ENCODE measurements at places on chromosomes 3 and 15.

DNA sequence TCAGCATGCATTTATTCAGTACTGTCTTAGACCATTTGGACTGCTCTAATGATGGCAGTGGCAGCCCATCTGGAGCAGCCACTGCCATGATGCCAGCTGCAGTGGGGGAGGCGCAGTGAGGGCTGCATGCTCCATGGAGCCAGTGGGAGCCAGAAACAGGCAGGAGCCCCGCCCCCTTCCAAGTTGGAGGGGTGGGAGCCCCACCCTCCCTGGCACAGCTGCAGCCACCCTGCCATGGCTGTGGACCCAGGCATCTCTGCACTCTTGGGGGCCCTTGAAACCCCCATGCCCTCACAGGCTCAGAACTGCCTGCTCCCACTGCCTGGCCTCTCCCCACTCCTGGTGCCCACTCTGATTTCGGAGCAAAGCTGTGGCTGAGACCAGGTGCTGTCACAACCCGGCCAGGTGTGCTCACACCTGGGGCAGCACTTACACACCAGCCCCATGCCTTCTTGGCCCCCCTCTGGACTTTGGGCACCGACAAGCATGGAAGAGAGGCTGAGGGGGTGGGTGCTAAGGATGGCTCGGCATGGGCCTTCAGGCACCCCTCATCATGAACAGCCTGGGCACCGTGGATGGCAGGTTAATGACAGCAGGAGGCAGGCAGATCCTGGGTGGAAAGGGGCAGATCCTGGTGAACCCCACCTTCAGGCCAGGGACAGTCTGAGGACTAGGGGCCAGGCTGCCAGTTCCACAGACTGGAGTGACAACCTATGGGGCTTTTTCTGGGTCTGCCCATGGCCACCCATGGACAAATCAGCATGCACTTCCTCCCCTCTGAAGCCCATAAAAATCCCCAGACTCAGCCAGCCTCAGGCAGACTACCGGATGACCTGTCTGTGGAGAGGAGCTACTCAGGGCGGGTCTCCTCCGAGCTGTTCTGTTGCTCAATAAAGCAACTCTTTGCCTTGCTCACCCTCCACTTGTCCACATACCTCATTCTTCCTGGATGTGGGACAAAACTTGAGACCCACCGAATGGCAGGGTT, 18.3 kb downstream of the TBC1D21 start:
- DNase-seq = no peak

DNA sequence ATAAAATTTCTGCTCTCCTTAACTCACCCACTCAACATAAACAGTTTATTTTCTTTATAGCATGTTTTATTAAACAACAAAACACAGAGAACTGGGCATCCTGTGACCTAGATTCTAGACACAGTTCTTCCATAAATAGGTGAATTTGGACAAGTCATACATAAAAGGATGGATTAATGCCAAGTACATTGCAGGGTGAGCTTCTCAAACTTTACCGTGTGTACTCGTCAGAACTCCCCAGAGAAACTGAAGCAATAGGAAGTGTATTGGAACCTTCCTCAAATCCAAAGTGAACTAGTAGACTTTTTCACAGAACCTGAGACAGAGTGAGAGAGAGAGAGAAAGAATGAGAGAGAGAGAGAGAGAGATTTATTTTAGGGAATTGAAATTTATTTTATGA, 139.7 kb downstream of the CD47 start:
- DNase-seq = no peak

DNA sequence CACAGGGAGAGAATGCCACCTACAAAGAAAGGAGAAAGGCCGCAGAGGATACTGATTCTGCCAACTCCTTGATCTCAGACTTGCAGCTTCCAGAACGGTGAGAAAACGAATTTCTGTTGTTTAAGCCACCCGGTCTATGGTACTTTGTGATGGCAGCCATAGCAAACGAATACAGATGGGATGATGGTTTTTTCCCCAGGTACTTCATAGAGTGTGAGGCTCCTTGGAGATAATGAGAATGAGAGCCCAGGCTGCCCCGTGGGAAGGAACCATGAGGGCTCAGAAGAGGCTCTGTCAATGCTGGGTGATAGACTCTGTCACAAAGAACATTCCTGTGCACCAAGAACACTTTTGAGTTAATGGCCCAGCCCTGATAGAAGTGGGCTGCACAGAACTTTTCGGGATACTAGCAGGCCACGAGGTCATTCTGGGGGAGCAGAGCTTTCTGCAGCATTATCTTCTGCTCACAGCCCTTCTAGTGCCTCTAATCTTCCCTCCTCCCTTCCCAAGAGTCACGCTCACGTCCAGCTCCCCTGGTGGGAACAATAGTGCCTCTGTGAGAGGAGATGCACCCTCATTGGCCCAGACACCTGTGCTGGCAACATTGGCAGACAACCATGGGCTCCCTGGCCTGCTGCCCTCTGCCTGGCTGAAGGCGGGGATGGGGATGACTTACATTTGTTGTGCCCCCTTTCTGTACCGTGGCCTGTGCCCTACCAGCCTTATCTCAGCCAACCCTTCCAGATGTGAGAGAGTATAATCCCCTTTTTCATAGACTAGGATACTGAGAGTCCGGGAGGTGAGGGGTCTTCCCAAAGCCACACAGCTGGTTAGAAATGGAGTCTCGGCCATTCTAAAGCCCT, 5.2 kb upstream of the RLBP1 start:
- no peak for DNase-seq

- no peak for DNase-seq
Observed at GRCh38 chr3:49790626-49791411, 4.5 kb upstream of the IP6K1 start.

- DNase-seq = no peak
Observed at GRCh38 chr3:49869525-49870126, at the start of gene CAMKV. Gene CAMKV, minus strand, starts transcription at chr3:49869906. Its CDS starts 7,518 bp downstream, at chr3:49862388.

GRCh38 chr15:69565066-69565655, 112.5 kb downstream of the RPLP1 start:
- no peak for DNase-seq

DNA sequence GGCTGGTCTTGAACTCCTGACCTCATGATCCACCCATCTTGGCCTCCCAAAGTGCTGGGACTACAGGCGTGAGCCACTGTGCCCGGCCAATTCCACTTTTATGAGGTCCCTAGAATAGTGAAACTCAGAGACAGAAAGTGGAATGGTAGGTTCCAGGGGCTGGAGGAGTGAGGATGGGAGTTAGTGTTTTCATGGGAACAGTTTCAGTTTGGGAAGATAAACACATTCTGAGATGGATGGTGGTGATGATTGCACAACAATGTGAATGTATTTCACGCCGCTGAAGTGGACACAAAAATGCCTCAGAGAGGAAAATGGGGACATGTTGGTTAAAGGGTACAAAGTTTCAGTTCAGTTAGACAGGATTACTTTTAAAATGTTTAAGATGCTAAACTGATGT, 22.5 kb upstream of the HDAC11 start:
- no peak for DNase-seq

GRCh38 chr3:105195260-105195659, 171.4 kb upstream of the ALCAM start:
- DNase-seq = peak; percentile 30

DNA sequence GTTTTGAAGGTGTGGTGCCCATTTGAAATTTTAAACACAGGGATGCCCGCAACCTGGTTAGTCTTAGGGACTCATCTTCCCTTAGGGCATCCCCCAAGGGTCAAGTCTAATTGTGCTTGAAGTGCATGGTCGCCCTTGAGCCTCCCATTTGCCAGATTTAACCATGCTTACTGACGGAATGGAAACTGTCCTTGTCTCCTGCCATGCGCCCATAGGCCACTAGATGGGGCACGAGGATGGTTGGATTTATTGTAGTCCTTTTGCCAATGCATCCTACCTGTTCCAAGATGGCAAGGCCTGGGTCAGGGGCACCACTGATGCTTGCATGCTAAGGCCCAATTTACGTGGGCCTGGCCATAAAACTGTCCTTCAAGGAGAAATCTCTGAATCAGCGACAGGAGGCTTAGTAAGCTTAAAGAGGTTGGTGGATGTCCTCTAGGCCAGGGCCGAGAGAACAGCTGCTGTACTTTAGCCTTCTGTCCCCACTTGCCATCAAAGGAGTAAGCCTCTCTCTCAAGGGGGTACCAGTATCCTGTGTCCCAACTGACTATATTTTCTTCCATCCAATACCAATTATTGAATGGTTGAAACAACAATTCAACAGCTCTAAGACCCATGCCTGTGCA, 355.4 kb downstream of the OTOL1 start:
- peak; percentile 25 for DNase-seq
